Caco-2 (cell line): ENCODE measurements at places on chromosomes 1 and 21. TPM values are rescaled to one million over a fixed set of nuclear protein-coding genes. Genes with fewer than 3 reads are reported as not detected.

GRCh38 chr1:6779089-6779805 lies 6.0 kb upstream of the CAMTA1 start:
- DNase-seq: no peak

The RNPC3 gene
- 8.1 and 9.1 TPM in 2 replicates for total RNA-seq

The ADORA3 gene
- not detected in 2 replicates for total RNA-seq

- DNase-seq: no peak
Measured at GRCh38 chr1:117658676-117659075, 52.8 kb downstream of the TENT5C start.

GRCh38 chr1:84862810-84863251 lies 30.2 kb downstream of the LPAR3 start:
- no peak for DNase-seq

The EDN2 gene
- total RNA-seq: not detected in 2 replicates

GRCh38 chr1:205798577-205798976 lies 14.4 kb downstream of the SLC41A1 start:
- no peak for DNase-seq

The GPR37L1 gene
- total RNA-seq: 0.07 TPM in 2 replicates

DNA sequence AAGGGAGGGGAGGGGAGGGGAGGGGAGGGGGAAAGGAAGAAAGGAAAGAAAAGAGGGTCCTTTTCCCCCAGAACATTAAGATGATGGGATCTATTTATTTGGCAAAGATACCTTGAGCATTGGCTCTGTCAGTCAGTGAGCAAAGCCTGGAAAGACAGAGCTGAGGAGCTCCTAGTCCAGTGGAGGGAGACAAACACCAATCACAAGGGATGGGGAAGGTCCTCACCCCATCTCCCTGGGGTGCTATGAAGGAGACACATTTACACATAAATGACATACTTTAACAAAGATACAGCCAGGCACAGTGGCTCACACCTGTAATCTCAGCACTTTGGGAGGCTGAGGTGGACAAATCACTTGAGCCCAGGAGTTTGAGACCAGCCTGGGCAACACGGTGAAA lies 154.9 kb upstream of the TIAM1 start:
- DNase-seq: no peak
